Small intestine (tissue), 16 donors: ENCODE measurements at places on chromosomes 11 and 22.

- no peaks in the 10 kb centered on the region for H3K36me3 ChIP-seq
- H3K4me1 ChIP-seq = no peaks in the 10 kb centered on the region
- DNase-seq = no peak
- H3K4me3 ChIP-seq = no peak overlapping the region
These were observed 99.6 kb upstream of the SPON1 start for GRCh38 chr11:13862845-13863392.

DNA sequence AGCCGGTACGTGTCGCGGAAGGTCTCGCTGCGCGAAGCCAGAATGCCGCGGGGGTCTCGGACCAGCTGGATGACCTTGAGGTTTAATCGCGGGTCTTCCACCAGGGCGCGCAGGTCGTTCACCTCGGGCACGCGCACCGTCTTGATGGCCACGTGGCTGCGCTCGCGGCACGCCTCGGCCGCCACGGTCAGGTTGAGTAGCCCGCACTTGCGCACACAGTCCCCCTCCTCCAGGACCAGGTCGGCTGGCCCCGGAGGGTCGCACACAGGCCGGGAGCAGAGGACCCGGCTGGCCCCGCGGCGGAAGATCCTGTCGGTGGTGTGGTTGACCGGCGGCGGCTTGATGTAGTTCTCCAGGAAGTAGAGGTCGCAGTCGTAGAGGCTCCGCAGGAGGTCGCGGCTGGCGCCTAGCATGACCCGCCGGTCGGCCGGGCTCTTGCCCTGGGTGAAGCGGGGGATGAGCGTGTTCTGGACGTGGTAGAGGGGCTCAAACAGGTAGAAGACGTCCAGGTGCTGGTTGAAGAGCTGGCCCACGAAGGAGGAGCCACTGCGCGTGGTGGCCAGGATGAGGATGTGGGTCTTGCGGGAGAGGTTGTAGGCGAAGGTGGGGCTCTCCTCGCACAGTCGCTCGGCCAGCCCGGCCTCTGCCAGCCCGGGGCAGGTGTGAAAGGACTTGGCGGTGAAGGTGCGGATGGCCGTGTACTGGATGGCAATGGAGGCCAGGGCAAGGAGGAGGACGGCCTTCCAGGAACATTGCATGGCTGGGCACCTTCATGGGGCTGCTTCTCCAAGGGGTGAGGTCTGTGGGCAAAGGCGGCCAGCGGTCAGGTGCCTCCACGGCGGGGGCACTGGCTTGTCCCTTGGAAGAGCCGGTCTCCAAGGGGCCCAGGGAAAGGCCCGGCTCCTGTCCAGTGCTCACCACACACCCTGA, 15.0 kb downstream of the CHST1 start:
- no peak overlapping the region for H3K4me3 ChIP-seq
- no peak for DNase-seq
- H3K27me3 ChIP-seq = no peaks in the 10 kb centered on the region
- H3K36me3 ChIP-seq = no peaks in the 10 kb centered on the region

DNA sequence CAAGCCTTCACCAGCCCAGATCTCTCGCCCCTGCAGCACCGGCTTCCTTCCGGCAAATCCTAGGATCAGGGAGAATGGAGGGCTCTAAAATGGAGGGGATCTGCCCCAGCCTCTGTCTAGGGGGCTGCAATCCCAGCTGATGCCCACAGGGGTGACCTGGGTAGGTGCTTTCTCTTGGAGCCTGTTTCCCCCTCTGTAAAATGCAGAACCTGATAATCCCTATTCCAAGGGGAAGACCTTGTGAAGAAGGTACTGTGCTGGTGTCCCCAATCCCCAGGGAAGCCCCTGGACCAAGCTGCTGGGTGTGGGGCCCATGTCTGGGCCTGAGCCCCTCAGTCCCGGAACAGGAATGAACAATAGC, 2.8 kb downstream of the EMID1 start:
- peaks cover 58% of the 10 kb centered on the region for H3K36me3 ChIP-seq
- no peak overlapping the region for H3K4me3 ChIP-seq
- no peak overlapping the region for H3K27ac ChIP-seq
- no peaks in the 10 kb centered on the region for H3K27me3 ChIP-seq
- no peak for DNase-seq
- H3K4me1 ChIP-seq = no peaks in the 10 kb centered on the region

DNA sequence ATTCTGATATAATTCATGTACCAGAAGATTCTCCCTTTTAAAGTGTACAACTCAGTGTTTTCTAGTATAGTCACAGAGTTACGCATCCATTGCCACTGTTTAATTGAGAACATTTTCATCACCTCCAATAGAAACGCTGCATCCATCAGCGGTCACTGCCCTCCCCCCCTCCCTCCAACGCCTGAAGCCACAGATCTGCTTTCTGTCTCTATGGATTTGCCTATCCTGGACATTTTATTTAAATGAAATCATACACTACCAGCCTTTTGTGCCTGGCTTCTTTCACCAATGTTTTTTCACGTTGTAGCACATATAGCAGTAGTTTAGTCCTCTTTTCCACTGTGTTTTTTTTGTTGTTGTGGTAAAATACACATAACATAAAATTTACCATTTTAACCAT, 22.8 kb downstream of the TCP11L1 start:
- H3K4me1 ChIP-seq = peaks cover 7% of the 10 kb centered on the region
- no peak for DNase-seq
- peaks cover 51% of the 10 kb centered on the region for H3K36me3 ChIP-seq
- no peak overlapping the region for H3K4me3 ChIP-seq
- H3K27ac ChIP-seq = no peak overlapping the region

DNA sequence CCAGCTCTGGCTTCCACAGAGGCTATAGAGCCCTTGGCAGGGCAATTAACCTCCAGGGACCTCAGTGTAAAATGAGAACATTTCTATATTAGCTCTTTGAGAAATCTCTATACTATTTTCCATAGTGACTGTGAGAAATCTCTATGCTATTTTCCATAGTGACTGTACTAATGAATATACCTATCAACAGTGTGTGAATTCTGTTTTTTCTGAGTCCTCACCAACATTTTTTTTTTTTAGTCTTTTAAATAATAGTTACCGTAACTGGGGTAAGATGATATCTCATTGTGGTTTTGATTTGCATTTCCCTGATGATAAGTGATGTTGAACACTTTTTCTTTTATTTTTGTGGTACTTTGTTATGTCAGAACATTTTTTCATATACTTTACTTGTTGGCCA, 7.0 kb upstream of the MTNR1B start:
- H3K27me3 ChIP-seq = no peaks in the 10 kb centered on the region
- H3K4me3 ChIP-seq = no peak overlapping the region
- H3K4me1 ChIP-seq = no peaks in the 10 kb centered on the region
- H3K36me3 ChIP-seq = no peaks in the 10 kb centered on the region
- H3K27ac ChIP-seq = no peak overlapping the region

- no peaks in the 10 kb centered on the region for H3K36me3 ChIP-seq
- no peak overlapping the region for H3K4me3 ChIP-seq
- no peaks in the 10 kb centered on the region for H3K27me3 ChIP-seq
- no peak for DNase-seq
- H3K27ac ChIP-seq = peak overlapping the region; percentile 57
These were observed 11.0 kb upstream of the CERK start for GRCh38 chr22:46748908-46749675.

GRCh38 chr11:59756558-59756840, 1.3 kb downstream of the STX3 start:
- peak overlapping the region; percentile 86 for H3K4me3 ChIP-seq
- no peaks in the 10 kb centered on the region for H3K36me3 ChIP-seq
- H3K27me3 ChIP-seq = no peaks in the 10 kb centered on the region
- DNase-seq = no peak
- H3K27ac ChIP-seq = peak overlapping the region; percentile 98
- H3K4me1 ChIP-seq = peaks cover 4% of the 10 kb centered on the region

DNA sequence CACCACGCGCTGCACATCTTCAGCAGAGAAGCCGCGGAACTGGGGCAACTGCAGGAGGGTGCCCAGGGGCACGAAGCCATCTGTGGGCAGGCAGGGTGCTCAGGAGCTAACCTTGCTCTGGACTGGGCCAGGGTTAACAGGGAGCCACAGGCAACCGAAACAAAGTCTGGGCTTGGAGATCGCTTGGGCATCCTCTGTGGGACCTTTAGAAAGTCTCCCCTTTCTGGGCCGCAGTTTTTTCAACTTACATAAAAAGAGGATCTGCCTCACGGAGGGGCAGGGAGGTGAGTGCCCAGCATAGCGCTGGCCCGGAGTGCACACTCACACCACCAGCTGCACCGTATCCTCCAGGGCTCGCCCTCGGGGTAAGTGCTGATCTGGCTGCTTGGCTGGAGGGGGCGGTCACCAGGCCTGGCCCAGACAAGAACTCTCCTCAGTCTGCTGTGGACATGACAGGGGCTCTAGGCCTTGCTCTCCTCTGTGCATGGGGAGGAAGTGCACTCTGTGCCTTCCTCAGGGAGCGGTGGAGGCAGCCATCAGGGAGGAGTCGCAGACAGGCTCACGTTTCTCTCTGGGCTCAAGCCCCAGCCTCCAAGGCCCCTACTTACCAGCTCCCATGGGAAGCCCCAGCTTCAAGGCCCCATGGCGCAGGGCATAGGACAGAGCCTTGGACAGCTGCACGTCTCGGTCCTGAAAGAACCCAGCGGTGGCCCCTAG, 937 bp downstream of the TRPT1 start:
- no peaks in the 10 kb centered on the region for H3K27me3 ChIP-seq
- peaks cover 30% of the 10 kb centered on the region for H3K4me1 ChIP-seq
- no peak for DNase-seq
- H3K4me3 ChIP-seq = peak overlapping the region; percentile 83

GRCh38 chr11:74102321-74102720, 68.5 kb downstream of the C2CD3 start:
- H3K4me1 ChIP-seq = no peaks in the 10 kb centered on the region
- no peak for DNase-seq
- H3K4me3 ChIP-seq = no peak overlapping the region
- H3K27me3 ChIP-seq = no peaks in the 10 kb centered on the region
- peaks cover 7% of the 10 kb centered on the region for H3K36me3 ChIP-seq
- H3K27ac ChIP-seq = no peak overlapping the region

DNA sequence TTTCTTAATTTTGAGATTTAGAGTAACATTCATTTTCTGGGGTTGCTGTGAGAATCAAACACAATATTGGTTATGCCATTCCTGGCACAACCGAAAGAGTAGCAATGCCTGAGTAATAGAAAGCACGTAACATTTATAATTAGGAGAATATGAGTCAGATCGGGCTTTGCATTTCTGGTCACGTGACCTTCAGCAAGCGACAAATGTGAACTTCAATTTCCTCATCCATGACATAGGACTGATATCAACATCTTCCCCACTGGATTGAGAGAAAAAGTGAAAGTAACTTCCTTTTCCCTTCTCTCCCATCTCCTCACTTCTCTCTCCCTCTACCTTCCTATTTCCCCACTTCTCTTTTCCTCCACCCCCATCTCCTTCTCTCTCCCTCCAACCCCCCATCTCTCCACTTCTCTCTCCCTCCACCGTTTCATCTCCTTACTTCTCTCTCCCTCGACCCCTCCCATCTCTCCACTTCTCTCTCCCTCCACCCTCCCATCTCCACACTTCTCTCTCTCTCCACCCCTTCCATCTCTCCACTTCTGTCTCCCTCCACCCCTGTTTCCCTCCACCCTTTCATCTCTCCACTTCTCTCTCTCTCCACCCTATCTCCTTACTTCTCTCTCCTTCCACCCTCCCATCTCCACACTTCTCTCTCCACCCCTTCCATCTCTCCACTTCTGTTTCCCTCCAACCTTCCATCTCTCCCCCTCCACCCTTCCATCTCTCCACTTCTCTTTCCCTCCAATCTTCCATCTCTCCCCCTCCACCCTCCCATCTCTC, 33.5 kb upstream of the CAT start:
- no peak overlapping the region for H3K4me3 ChIP-seq
- H3K4me1 ChIP-seq = peaks cover 3% of the 10 kb centered on the region
- no peaks in the 10 kb centered on the region for H3K36me3 ChIP-seq
- no peak for DNase-seq

GRCh38 chr11:46039990-46040389, 81.3 kb downstream of the PHF21A start:
- H3K27me3 ChIP-seq = no peaks in the 10 kb centered on the region
- no peaks in the 10 kb centered on the region for H3K36me3 ChIP-seq
- no peak for DNase-seq

DNA sequence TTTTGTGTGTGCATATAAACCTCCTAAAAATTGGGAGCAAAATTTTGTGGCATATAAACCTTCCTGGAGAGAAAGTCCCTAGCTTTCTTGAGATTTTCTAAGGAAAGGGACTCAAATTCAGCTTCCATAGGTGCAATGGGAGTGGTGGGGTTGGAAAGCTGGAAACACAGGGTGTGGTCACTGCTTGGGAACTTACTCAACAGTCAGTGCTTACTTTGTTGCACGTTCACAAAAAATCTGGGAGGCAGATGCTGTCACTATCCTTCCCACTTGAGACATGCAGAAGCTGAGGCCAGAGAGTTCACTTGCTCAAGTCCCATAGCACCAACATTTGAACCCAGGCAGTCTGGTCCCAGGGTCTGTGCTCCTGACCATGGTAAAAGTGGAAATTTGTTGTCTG, 3.9 kb upstream of the CATSPERZ start:
- H3K27me3 ChIP-seq = peaks cover 17% of the 10 kb centered on the region
- peaks cover 16% of the 10 kb centered on the region for H3K4me1 ChIP-seq
- no peak overlapping the region for H3K27ac ChIP-seq
- no peak for DNase-seq
- no peaks in the 10 kb centered on the region for H3K36me3 ChIP-seq

DNA sequence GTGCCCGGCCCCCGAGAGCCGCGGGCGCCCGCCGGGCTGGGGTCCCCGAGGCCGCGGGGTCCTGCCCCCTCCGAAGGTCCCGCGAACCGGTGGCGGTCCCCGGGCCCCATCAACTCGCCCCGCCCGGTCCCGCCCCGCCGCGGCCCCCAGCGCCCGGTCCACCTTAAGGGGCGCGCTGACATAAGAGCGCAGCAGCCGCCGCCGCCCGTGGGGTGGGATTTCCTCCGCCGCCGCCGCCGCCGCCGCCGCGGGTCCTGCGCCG, at the start of gene ZDHHC8:
TSS of gene ZDHHC8 (plus strand) at position 208 of the 262 bp plus-strand sequence. CDS start 144 bp downstream, outside the sequence.
- DNase-seq = no peak
- H3K27me3 ChIP-seq = no peaks in the 10 kb centered on the region
- peak within 1 kb of the TSS; percentile 70 for H3K27ac ChIP-seq
- H3K4me1 ChIP-seq = no peaks in the 10 kb centered on the region

DNA sequence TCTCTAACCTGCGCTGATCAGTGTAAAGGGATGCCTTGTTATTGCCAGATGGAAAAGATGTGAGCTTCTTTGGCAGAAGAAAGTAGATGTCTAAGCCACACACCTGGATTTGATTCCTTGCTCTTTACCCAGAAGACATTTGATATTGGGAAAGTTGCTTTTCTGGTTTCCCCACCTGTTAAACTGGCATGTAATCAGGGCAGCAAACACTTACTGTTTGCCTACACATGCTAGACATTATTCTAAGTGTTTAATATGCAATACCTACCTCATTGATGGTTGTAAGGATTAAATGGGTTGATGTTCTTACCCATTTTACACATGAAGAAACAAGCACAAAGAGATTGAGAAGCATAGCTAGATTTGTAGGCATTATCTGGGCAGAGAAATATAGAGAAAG, 16.6 kb downstream of the ASRGL1 start:
- DNase-seq = no peak
- no peaks in the 10 kb centered on the region for H3K4me1 ChIP-seq
- no peak overlapping the region for H3K27ac ChIP-seq
- H3K27me3 ChIP-seq = no peaks in the 10 kb centered on the region
- H3K36me3 ChIP-seq = no peaks in the 10 kb centered on the region
